ENCODE measurements at places on chromosomes 4 and X.

DNA sequence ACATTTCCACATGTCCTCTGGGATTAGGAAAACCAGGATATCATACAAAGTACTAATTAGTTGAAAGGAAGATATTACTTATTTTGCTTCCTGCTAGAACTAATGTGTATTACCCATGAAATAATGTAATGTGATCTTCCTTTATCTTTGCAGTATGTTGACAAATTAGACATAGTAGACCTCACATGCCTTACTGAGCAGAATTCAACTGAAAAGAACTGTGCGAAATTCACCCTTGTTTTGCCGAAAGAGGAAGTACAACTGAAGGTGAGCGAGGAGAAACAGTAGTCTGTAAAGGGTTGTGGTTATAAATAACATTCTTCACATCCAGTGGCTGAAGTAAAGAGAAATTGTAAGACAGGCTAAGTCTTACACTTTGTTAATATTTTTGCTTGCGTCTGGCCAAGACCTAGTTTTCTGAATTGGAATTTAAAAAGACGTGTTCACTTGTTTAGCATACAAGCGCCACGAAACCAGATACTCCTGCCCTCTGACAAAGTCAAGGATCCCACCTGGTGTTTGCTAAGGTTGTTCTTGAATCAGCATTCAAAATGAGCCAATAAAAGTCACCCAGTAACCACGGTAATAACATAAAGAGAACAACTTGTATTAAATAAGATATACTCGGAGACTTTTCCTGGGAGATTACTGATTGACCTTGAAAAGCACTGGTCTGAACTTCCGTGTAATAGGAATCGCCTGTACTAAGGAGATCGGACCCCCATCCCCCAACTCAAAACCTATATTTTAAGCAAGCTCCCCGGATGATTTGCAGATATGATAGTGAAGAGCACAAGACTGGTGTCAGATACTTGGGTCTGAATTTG is 16.9 kb downstream of the STAP1 start:
- DNase-seq, result no peak

DNA sequence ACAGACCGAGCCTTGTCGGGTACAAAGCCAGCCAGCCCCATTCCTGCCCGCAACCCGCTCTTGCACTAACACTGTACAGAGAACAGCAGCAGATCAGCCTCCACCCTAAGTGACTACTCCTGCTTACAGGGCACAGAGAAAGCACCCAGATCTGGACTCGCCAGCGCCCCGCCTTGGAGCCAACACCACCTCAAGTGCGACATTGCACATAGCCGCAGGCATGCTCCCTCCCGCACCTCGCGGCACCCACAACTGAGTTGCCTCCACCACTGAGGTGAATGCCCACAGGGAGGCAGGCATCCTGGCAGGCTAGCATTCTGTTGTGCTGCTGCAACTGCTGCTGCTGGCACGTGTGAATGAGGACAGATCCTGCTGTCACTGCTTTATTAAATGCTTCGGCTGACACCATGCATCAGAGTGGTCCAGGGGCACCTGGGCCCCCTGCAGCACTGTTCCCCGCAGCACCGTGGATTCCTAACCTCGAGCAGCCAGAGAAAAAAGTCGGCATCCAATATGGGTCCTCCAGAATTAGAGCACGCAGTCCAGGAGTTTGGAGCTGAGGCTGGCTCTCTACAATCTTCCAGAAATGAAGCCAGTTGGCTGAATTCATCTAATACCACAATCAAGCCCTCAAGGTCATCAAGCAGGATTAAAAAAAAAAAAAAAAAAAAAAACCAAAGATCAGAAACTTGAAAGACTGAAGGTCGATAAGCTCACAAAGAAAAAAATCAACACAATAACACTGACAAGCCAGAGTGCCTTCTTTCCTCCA is 352.9 kb downstream of the GASK1B start:
- DNase-seq, result no peak

GRCh38 chr4:87092389-87093141 is 127.9 kb downstream of the KLHL8 start:
- DNase-seq, result no peak

DNA sequence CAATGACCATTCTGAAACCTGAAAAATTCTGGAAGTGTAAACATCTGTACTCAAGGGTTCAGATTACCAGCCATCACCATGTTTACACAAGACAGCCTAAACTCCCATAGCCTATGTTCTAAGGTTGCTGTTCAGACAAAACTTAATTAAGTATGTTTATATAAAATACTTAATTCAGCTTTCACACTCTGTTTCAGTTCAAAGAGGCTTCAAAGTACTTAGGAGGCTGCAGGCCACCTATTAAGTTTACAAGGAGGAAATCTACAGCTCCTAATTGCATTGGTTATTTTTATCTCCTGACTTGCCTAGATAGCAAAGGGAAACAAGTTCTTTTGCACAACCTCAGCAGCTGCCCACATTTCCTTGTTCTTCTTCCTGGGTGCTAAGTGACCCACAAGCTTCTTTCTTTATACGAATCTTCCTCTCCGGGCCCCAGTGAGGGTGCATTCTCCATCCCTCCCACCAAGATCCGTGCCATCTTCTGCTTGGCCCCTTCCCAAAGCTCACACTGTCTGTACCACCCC is 2.0 kb downstream of the GAK start:
- no peak for DNase-seq
